ENCODE measurements at places on chromosomes 7 and 10. TPM values are rescaled to one million over a fixed set of nuclear protein-coding genes. Genes with fewer than 3 reads are reported as not detected.

DNA sequence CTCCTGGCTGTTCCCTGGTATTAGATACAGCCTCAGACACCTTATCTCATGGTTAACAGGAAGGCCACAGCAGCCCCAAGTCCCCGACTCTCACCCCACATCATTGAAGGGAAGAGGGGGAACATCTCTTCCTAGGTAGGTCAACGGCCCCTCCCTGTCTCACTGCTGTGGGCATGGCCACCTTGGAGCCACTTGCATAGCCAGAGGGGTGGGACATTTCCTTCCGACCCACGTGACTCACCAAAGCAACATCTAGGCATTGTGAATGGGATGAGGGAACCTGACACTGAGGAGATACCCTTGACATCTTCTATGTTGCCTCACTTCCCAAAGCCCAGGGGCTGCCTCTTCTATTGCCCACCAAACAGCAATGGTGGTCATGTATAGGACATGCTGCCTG, 68.5 kb upstream of the GPR26 start:
- no peak for ATAC-seq

DNA sequence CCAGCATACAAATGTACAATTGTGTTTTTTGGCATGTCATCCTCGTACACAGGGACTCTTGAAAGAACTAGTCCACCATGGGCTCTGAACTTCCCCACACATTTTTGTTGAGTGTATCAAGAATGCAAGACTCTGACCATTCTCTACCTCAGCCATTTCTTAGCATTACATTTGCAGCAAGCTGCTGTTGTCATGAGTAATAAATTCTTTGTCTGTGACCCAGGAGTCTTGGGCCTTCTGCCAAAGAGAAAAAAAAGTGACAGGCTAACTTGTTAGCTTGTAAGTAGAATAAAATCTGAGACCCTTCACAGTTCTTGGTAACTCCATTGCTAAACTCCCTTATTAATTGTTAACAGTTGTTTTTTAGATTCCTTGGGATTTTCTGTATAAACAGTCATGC, 542.3 kb upstream of the MBL2 start:
- ATAC-seq, result no peak

DNA sequence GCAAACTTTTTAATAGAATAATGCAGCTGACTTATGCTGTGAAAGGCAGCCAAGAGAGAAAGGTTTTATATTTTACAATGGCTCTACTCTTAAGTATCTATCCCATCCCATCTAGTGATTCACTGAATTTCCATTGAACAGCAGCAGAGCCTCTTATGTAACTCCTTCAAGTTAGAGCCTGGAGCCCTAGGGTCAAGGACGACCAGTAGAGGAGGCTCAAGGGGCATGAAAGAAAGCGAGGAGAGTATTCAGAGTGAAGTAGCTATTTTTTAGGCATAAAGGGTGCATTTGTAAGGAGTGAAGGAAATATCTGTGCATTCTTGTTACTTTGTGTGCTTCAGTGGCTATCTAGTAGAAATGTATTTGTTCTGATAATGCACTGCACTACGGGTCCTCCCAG, 180.2 kb upstream of the TPK1 start:
- no peak for ATAC-seq

Gene SH3PXD2A
- total RNA-seq, result 39.4 TPM

GRCh38 chr7:127938588-127938987, 92.6 kb downstream of the LRRC4 start:
- no peak for ATAC-seq

DNA sequence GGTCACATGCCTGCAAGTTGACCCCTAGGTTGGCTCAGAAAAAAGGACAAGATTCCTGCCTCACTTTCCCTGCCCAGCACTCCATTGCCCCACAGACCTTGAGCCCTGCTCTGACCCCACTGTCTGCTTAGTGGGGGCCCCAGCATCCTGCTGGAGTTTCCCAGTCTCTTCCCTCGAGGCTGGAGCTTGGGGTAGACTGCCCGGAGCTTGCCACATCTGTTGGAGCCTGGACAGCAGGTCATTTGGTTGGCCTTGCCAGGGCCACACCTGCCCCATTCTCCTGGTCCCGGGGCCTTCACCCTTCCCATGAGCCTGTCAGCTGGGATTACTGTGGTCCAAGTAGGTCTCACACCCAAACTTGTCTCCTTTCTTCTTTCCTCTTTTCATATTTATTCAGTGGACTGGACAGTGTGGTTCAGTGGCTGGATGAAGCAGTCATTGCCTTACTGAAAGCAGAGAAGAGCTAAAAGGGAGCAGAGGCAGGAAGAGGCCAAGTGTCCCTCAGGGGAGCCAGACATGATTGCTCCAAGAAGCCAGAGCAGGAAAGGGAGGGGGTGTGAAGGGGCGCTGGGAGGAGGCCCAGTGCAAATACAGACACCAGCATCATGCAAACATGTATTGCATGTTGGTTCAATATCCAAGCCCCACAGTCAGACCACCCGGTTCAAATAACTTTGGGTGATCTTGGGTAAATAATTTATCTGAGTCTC, 56.2 kb upstream of the CACUL1 start:
- no peak for ATAC-seq

DNA sequence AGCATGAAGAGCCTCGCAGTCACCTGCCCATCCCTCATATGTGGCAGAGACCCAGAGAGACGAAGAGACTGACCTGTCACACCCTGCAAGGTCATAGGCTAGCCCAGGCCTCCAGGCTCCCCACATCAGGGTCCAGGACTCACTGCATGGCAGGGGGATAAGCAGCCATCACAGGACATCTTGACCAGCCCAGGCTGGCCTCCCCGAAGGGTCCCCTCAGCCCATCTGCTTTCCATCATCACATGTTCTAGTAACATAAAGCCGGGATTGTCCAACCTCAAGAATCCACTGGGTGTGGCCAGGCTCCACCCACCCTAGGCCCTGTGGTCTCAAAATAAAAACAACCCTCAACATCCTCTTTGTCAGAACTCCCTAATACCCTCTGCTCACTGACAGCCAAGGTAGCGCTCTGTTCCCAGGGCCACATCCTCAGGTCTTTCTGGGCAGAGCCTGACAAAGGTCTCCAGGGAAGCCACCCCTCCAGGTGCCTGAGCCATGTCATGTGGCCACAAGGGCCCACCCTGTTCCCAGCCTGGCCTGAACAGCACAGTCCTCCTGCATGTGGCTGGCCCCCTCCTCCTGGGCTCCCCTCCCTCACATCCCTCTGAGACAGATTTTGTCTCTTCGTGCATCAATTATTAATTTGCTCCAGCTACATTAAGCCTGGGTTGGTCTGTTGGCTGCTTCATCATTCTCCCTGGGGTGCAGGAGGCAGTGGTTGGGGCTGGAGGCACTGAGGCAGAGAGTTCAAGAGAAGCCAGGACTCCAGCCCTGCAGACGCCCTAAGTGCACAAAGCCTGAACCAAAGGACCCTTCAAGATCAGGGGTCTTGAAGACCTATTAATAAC, 131.8 kb upstream of the UNC5B start:
- ATAC-seq, result no peak

- no peak for ATAC-seq
Measured at GRCh38 chr7:108441392-108441955, 14.8 kb downstream of the NRCAM start.

DNA sequence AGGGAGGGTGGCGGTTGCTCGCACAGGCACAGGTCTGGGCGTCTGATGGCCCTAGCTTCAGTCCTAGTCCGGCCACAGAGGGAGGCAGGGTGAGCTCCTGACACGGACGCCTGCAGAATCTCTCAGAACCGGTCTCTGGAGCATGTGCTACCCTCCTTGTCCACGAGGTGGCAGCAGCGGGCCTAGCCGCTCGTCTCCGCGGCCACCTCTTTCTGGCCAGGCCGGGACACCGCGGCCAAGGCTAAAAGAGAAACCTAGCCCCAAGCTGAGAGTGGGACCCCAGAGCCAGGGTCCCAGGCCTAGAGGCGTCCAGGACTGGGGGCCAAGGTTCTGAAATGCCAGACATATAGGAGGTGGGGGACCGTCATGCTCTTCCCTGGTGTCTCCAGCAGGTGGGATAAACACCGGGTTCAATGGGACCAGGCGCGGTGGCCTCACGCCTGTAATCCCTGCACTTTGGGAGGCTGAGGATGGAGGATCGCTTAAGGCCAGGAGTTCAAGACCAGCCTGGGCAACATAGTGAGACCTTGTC, 3.2 kb upstream of the LAT2 start:
- ATAC-seq, result peak; percentile 79

GRCh38 chr7:77993838-77994237, 195.3 kb downstream of the PHTF2 start:
- no peak for ATAC-seq
